HepG2 (cell line): ENCODE measurements at places on chromosomes 11 and 22. TPM values are rescaled to one million over a fixed set of nuclear protein-coding genes. Genes with fewer than 3 reads are reported as not detected.

The GLB1L2 gene
- 0.59 and 0.80 TPM in 2 replicates for polyA plus RNA-seq

The OR51I1 gene
- polyA plus RNA-seq, result 0.09 TPM in 1 of 2 replicates, not detected in the other

The AQP11 gene
- 10.4 and 12.2 TPM in 2 replicates for polyA plus RNA-seq

The INS gene
- polyA plus RNA-seq, result not detected in 2 replicates

The CBLIF gene
- polyA plus RNA-seq, result not detected in 2 replicates

The POU2F3 gene
- polyA plus RNA-seq, result not detected in 2 replicates

The ATG16L2 gene
- 14.8 and 19.3 TPM in 2 replicates for polyA plus RNA-seq

The OR6T1 gene
- polyA plus RNA-seq, result not detected in 2 replicates
